H9 (cell line): ENCODE measurements at places on chromosomes 4 and X. TPM values are rescaled to one million over a fixed set of nuclear protein-coding genes. Genes with fewer than 3 reads are reported as not detected.
A peak's percentile ranks its signal among the peaks of the same experiment; 100 is the strongest.

GAK gene
- 80.7 and 82.5 TPM in 2 replicates for total RNA-seq

BMP3 gene
- total RNA-seq: not detected in 2 replicates

LINC00632 gene
- 42.2 and 46.3 TPM in 2 replicates for total RNA-seq

OPRPN gene
- total RNA-seq: not detected in 2 replicates

OPHN1 gene
- 1.0 and 1.5 TPM in 2 replicates for total RNA-seq

CHIC2 gene
- total RNA-seq: 8.2 and 9.8 TPM in 2 replicates

TBC1D1 gene
- 101 and 109 TPM in 2 replicates for total RNA-seq

IL21 gene
- total RNA-seq: not detected in 2 replicates

GPR82 gene
- total RNA-seq: not detected in 2 replicates

ZNF330 gene
- total RNA-seq: 31.9 and 32.6 TPM in 2 replicates

MUC7 gene
- total RNA-seq: not detected in 2 replicates

TRIML2 gene
- total RNA-seq: 102 and 107 TPM in 2 replicates

GRCh38 chr4:152784490-152785350 lies 5.0 kb downstream of the ARFIP1 start:
- DNase-seq: no peak

GRCh38 chr4:152684007-152684406 lies 4.2 kb upstream of the TMEM154 start:
- DNase-seq: no peak

DNA sequence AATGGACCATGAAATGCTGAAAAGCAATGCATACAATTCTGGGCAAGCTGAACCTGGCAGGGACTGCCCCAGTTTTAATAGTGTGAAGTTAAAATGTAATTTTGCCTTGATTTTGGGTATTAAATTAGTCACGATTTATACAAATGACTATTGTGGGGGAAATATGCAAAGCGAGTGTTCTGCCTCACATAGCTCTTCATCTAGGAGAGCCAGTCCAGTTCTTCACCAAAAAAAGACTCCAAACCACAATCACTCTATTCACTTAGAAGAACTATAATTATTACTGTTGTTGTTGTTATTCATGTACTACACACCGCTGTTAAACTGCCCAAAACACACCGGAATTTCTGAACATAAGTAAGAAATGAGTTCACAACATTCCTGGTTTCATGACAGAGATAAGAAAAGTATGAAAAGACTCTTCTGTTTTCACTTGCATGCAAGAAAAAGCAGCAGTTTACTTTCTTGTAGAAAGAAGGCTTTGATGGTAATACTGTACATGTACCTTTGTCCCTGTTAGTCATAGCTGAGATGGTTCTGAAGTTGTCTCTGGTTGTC lies 101.9 kb downstream of the QRFPR start:
- DNase-seq: no peak

DNA sequence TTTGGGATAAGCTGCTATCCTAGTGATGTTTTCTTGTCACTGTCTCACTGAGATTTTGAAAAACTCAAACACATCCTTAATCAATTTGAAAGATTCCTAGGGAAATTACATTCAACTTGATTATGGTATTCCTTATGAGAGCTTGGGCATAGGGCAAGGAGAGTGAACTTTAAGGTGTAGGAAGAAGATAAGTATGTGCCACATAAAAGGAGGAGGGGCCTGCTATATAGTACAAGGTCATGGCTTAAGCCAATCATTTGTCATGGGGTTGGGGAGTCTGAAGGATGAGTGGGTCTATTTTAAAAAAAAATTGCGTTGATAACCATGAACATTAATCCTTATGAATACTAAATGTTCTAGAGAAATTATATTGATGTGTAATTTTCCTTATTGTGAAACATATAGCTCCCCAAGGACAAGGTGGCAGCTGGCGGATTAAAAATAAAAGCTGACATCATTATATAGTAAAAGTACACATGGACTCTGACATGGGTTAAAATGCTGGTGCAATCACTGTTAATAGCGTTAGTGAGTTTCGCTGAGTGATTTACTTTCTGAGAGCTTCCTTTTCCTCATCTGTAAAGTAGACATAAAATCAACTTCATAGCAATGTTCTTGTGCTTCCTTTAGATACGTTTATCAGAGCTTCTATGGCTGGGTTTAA lies 17.4 kb downstream of the GALNT7 start:
- DNase-seq: no peak

- no peak for DNase-seq
Observed at GRCh38 chrX:9337046-9337445, 127.8 kb upstream of the TBL1X start.

DNA sequence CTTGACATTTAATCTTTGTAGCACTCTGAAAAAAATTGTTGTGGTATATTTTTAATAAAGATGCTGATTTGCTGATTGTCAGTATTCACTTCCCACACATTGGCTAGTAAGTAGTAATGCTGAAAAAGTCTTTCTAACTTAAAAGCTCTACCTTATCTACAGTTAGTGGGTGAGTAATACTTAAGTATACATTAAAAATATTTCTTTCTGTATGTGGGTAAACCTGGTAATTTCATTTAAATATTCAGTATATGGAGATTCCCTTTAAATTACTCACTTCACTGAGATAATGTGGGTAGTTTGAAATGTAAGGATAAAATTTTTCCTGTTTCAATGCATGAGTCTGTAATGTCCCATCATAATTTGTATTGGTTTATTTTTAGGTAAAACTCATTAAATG lies 5.6 kb downstream of the TMEM33 start:
- no peak for DNase-seq

DNA sequence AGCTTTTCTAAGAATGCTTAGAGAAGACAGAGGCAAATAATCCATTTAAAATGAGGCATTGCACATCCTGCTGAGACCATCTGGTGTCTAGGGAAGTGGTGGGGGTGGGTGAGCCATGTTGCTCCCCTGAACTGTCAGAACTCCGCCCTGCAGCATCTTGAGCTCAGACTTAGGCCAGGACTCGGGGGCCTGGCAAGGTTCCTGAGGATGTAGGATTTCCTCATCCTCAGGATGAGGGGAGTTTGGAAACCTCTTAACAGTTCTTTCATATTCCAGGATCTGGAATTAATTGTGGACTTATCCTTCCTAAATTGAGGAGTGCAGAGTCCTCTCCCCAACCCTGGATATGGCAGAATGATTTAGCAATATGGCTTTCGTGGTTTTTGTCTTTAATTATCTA lies 6.6 kb downstream of the TLL1 start:
- DNase-seq: no peak

GRCh38 chr4:93467484-93468155 lies 360.9 kb upstream of the ATOH1 start:
- no peak for DNase-seq

- no peak for DNase-seq
Observed at GRCh38 chrX:69034451-69034850, 130.8 kb downstream of the PJA1 start.

- peak; percentile 47 for DNase-seq
Observed at GRCh38 chr4:169492436-169493163, 119.8 kb downstream of the NEK1 start.

DNA sequence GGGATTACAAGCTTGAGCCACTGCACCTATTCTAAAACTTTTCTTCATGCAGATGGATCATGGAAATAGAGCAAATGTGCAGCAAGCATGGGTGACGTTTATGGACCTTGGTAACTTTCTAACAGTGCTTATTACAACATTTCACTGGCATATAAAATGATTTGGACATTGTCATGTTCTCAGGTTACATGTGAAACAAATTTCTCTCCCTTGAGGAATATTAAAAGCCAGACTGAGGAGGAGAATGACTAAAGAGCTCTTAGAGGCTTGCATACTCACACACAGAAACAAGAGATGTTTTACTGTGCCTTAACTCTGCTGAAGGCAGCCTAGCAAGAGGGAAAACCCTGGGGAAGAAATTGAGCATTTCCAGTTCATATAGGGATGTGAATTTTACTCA lies 38.6 kb upstream of the GPR101 start:
- no peak for DNase-seq

DNA sequence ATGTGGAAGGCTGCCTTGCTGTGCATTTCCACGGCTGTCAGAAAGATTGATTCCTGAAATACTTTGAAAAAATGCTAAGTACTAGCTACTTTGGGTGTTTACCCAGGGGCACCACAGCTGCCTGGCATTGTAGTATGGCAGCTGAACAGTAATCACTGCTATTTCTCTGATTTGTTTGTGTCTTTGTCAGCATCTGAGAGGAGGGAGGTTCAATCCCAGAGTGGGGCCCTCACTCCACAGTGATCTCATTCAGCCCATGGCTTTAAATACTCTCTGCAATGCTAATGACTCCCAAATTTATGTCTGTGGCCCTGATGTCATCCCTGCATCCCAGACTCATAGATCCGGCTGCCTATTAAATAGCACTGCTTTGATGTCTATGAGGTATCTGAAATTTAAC lies 575.3 kb upstream of the MAGEB2 start:
- no peak for DNase-seq

GRCh38 chr4:150591904-150592303 lies 10.0 kb downstream of the MAB21L2 start:
- peak; percentile 24 for DNase-seq

DNA sequence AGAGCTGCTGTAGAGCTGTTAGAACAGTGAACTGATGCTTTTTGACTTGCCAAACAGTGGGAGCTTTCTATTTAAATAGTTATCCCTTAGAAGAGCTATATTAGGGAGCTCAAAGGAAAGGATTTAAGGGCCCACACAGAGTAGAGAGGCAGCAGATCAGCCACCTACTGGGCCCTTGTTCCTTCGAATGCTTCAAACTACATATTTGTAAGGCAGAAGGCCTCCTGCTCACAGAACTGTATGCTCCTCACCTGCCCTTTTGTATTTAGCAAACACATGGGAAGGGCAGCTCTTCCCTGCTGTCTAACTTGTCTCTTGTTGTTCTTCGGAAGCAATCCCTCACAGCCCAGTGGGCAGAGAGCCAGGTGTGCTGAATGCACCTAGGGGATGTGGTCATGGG lies 38.0 kb downstream of the IL1RAPL1 start:
- peak; percentile 53 for DNase-seq

DNA sequence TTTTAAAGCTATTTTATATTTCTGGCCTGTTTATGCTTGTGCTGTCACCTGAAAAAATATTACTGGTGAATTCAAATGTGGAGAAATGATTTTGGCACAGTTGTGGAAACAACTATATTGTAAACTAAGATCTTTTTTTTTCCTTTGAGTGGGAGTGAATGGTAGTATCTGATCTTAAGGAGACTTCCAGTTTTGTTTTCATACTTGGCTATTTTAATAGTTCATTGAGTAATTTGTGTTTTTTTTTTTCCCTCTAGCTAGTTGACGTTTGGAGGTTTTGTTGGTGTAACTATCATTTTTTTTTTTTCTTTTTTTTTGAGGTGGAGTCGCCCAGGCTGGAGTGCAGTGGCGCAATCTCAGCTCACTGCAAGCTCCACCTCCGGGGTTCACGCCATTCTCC lies 10.5 kb downstream of the STAG2 start:
- no peak for DNase-seq

DNA sequence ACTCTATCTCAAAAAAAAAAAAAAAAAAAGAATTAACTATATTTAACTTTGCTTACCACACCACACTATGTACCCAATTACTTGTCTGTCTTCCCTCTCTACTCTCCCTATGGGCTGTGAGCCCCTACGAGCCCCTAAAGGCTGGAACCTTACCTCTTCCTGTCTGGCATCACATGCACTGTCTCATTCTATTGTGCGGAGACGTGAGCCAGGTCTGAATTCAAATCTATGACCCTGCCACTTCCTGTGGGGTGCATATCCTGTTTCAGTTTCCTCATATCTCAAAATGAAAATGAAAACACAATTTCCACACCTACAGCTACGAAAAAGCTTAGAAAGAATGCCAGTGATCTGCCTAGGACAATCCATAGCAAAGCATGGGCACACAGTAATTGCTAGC lies 42.9 kb upstream of the HS3ST1 start:
- DNase-seq: no peak

GRCh38 chr4:145218251-145218650 lies 37.9 kb upstream of the OTUD4 start:
- no peak for DNase-seq

- no peak for DNase-seq
Observed at GRCh38 chr4:107122736-107123135, 86.6 kb upstream of the DKK2 start.

GRCh38 chr4:123127875-123128274 lies 205.5 kb upstream of the NUDT6 start:
- no peak for DNase-seq

- DNase-seq: no peak
Observed at GRCh38 chrX:30892591-30892990, 3.5 kb upstream of the TAB3 start.

DNA sequence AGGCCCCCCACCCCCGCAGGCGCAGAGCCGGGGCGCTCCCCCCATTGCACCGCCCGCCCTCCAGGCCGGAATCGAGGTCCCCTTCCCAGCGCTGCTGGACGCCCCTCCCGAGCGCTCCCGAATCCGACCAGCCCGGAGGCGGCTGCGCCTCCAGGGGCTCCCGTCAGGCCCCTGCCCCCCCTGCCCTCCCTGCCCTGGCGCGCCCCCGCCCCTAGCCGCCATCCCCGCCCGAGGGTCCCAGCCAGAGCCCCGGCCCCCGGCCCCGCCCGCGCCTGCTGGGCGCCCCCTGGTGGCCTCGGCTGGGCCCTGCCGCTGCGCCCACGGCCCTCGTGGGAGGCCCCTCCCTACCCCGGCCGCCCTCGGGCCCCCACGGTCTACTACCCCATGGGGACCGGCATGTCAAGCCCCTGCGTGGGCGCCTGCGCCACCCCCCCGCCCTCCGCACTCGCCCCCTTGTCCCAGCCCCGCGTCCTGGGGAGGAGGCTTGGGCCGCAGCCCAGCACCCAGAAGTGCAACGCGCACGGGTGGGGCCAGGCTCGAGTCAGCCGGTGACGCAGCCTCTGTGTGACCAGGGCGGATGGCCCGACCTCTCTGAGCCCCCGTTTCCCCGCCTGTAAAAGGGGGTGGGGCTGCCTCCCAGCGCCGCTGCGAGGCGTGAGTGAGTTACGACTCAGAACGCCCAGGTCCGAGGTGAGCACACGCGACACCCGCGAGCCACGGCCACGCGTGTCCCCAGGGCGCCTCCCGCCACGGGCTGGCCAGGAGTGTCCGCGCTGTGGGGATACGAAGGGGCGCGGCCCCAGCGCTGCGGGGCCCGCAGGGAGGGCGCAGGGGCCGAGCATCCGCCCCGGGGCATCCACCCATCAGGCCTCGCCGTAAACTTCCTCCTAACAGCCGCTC lies 104.9 kb downstream of the FAM53A start:
- DNase-seq: peak; percentile 79

GRCh38 chrX:21926527-21927278 lies 13.8 kb upstream of the SMS start:
- DNase-seq: no peak
